ENCODE measurements at places on chromosomes 2 and 18. TPM values are rescaled to one million over a fixed set of nuclear protein-coding genes. Genes with fewer than 3 reads are reported as not detected.

The POTEJ gene
- not detected for total RNA-seq

The DGUOK gene
- 110 TPM for total RNA-seq

The FOXI3 gene
- 17.1 TPM for total RNA-seq

- no peaks in the 10 kb centered on the region for H3K4me1 ChIP-seq
- DNase-seq, result no peak
- no peak overlapping the region for H3K27ac ChIP-seq
Observed at GRCh38 chr2:24540011-24540477, 49.0 kb downstream of the NCOA1 start.

DNA sequence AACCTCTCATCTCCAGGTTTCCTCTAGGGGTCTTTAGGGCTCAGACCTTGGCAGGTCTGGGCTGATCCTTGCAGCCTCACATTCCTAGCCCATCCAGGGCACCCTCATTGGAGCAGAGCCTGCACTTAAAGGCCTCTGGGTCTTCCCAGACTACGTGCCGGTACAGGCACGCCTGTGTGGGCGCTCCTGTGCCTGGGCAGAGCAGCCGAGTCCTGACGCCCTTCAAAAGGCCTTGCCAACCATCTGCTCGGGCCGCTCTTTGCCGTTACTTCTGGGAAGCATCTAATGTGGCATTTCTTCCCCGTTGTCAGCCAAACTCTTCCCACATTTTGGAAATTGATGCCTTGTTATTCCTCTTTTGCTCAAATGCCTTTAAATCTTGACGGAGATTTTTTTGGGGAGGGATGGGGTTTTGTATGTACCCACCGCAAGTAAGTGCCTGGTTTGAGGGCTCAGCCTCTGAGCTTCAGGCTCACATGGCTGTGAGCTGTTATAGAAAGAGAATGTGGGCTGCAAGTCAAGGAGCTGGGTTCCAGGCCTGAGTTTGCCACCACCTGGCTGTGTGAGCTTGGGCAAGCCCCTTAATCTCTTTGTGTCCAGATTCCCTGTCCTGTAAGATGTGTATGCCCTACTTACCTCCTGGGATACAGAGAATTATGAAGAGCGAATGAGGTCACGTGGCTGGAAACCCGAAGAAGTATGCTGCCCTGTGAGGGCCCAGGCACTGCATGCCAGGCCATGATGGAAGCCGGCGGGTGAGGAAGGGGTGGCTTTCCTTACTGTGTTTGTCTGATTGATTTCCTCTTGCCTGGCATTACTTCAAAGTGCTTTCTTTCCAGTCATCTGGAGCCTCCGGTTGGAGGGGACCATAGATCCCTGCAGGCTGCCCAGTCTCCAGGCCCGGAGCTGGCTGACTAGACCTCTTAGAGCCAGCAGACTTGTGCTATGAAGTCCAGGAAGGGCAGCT is 20.6 kb downstream of the EHD3 start:
- no peak for DNase-seq
- no peaks in the 10 kb centered on the region for H3K27me3 ChIP-seq
- H3K4me1 ChIP-seq, result peaks cover 8% of the 10 kb centered on the region
- H3K36me3 ChIP-seq, result no peaks in the 10 kb centered on the region
- no peak overlapping the region for H3K4me3 ChIP-seq
- H3K27ac ChIP-seq, result no peak overlapping the region

GRCh38 chr2:166361351-166362153 is 14.2 kb downstream of the SCN9A start:
- no peaks in the 10 kb centered on the region for H3K36me3 ChIP-seq
- no peak overlapping the region for H3K4me3 ChIP-seq
- DNase-seq, result no peak
- no peak overlapping the region for H3K27ac ChIP-seq
- H3K27me3 ChIP-seq, result no peaks in the 10 kb centered on the region

DNA sequence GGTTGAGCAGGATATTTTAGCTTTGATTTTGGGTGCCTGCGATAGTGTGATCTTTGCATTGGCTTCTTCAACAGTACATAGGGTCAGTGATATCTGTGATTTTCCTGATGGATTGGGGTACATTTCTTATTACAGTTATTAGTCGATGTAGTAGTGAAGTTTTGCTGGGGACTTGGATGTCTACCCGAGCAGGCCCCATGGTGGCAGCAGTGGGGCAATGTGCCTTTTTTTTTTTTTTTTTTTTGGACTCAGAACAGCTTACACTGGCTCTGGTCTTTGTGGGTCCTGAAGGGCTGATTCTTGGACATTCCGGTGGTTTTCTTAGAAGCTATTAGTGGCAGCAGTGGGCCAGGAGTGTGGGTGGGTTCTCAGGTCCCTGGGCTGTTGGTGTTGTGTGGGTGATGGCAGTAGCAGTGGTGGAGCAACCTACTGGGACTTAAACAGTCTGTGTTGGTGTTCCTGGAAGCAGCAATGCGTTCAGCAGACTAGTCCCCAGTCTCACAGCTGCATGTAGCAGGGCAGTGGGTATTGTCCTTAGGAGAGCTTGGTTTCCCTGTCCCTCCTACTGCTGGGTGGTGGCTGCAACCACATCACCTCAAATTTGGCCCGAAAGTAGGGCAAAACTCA is 53.7 kb upstream of the SLC4A10 start:
- H3K27ac ChIP-seq, result no peak overlapping the region
- H3K4me3 ChIP-seq, result no peak overlapping the region
- no peaks in the 10 kb centered on the region for H3K27me3 ChIP-seq
- H3K36me3 ChIP-seq, result no peaks in the 10 kb centered on the region

DNA sequence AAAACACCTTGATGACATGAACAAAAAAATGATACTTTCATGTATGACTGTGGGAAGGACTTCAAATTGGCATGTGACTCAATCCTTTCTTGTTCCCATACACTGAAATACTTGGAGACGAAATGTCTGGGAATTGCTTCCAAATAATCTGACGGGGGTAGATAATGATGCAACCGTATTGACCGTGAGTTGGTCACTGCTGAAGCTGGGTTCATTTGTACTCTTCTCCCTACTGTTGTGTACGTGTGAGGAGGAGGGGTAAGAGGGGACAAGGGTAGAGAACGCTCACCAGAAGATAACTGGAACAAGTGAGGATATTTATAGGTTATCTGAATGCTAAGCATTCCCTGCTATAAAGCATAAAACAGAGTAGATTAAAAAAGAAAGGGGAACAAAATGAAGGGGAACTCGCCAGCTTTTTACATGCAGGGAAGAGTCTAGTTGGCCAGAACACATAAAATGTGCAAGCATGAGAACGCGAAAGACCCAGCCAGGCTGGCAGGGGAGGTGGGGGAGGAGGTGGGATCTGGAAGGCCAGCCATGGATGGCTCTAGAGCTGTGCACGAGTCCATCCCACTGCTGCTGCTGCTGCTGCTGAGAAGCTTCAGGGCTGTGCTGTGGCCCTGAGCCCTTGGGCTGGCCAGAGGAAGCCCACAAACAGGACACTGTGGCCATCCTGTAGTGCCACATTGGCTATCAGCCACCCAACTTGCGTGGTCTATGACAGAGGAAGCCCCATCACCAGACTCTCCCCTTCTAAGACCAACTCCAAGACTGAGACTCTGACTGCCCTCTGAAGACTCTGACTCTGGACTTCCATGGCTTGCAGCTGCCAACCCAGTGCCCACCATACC is 15.2 kb upstream of the CETN1 start:
- DNase-seq, result no peak
- no peak overlapping the region for H3K27ac ChIP-seq
- H3K4me3 ChIP-seq, result no peak overlapping the region
- H3K36me3 ChIP-seq, result no peaks in the 10 kb centered on the region
